GM10248 (cell line): ENCODE measurements at places on chromosomes 4 and X.

GRCh38 chr4:55069248-55069647 is 56.1 kb downstream of the KDR start:
- no peak for DNase-seq

DNA sequence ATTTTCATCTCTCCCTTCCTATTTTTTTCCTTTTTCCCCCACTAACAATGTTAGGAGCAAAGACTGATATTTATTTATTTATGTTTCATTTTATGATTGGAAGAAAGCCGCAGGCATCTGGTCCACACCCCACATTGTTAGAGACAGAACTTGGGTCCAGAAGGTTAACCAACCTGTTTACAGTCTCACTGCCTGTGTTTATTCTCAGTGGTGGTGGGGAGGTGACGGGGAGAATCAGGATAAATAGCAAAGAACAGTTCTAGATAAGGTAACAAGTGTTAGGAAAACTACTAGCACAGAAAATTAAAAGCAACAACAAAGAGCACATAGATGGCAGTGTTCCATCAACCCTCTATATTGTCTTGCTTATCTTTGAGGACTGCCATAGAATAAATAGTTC is 301.7 kb upstream of the DIPK2B start:
- DNase-seq = no peak

GRCh38 chr4:101175896-101176676 is 171.2 kb downstream of the PPP3CA start:
- no peak for DNase-seq

GRCh38 chrX:15675490-15675921 is 10.9 kb upstream of the CLTRN start:
- peak; percentile 82 for DNase-seq

GRCh38 chrX:72045552-72046277 is 86.0 kb downstream of the RTL5 start:
- DNase-seq = no peak

GRCh38 chr4:60133375-60133774 is 1066.8 kb upstream of the ADGRL3 start:
- no peak for DNase-seq

DNA sequence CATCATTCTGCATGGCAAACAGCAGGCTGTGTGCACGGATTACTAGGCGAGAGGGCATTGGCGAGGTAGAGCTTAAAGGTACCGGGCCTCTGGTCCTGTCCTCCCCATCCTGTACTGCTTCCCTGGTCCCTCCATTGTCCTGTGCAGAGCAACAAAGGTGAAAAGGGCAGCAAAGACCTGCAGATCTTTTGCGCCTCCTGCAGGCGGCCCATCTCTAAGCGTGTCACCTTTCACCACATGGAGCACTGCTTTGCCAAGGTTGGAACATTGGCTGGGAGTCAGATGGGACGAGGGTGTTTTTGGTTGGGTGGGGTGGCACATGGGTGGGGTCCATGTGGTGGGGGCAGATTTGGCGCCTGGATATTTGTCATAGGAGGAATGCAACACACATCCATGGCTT is 64.7 kb upstream of the UXT start:
- peak; percentile 10 for DNase-seq

- peak; percentile 8 for DNase-seq
Measured at GRCh38 chr4:54539500-54540029, 118.2 kb upstream of the KIT start.

DNA sequence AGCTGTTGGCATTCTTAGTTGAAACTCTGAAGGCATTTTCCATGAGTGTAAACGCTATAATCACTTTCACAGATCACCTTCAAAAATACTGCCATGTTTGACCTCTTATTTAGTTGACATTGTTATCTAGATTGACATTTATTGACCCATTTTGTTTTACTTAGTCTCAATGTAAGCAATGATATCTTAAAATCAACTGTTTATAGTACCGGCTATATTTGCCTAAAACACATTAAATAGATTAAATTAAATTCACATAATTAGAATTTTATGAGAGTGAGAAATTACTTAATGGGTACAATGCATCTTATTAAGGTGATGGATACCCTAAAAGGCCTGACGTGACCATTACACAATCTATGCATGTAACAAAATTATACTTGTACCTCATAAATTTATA is 517.7 kb upstream of the FTHL17 start:
- DNase-seq = no peak

DNA sequence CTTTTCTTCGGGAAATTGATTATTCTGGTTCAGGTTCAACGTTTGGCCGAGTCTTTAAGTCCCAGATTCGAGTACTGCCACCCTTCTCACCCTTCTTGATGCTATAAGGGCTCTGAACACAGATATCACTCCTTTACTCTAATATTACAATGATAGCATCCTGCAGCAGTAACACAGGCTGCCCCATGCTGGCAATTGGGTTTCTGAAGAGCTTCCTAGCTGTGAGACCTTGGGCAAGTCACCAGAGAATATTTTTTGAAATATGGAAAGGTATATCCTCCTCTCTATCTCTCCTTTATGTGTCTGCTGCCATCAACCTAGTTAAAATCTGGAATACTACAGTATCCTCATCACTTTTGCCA is 297 bp upstream of the MTMR8 start:
- DNase-seq = no peak

DNA sequence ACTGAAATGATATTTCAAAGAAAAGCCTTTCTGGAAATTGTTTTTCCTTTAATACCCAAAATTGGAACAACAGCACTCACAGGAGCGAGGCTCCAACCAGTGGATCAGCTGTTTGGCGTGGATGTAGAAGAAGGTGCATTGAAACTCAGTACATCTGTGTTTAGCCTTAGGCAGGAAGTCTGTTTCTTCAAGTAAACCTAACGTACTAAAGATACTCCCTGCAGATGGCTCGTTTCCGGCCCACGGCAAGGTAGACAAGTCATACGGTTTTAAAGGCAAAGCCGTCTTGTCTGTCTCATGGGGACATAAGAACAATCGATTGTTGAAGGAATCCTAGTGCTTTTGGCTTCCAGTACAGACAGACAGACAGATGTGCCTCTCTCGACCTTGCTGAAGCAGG is 50.0 kb upstream of the CLCN4 start:
- DNase-seq = no peak

- DNase-seq = no peak
Measured at GRCh38 chr4:24114919-24115500, 225.2 kb upstream of the PPARGC1A start.

DNA sequence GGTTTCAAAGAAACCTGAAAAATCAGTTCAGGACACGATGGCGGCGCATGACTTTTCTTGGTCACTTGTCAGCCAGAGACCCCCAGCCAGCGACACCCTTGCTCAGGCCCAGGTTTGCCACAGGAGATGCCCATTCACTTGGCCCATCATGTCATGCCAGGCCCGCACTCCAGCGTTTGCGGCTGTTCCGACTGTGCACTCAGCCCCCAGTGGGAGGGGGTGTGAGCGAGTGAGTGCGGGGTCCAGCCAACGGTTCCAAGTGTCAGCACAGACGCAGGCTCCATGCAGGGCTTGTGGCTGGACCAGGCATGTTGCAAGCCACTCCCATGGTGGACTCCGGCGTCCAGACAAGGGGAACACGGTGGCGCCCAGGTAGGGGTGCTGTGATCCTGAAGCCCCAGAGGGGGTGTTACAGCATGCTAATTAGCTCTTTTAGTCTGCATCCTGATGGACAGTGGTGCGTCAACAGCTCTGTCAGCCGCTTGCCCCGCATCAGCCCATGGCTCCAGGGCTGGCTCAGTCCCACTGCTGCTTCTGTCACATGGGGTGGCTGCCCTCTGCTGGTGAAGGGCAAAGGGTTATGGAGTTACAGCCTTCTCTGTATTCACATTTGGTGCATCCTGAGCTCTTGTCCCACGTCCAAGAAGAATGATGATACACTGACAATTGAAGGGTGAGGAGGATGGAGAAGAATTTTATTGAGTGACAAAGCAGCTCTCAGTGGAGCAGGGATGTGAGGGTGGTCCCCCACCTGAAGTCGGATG is 3.7 kb upstream of the MAEA start:
- no peak for DNase-seq

DNA sequence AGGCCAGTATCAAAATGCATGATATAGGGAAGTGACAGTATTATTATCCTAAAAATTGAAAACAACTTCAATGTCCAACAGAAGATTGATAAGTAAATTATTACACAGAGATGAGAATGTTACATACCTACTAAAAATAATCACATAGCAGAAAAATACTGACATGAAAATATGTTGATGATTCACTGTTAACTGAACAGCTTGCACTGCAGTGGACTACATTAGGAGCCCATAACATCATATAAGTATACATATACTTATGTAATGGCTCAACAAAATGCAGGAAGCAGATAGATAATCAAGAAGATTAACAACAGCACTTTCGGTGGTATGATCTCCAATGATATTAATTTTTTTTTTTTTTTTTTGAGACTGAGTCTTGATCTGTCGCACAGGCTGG is 7.1 kb downstream of the CLOCK start:
- no peak for DNase-seq

DNA sequence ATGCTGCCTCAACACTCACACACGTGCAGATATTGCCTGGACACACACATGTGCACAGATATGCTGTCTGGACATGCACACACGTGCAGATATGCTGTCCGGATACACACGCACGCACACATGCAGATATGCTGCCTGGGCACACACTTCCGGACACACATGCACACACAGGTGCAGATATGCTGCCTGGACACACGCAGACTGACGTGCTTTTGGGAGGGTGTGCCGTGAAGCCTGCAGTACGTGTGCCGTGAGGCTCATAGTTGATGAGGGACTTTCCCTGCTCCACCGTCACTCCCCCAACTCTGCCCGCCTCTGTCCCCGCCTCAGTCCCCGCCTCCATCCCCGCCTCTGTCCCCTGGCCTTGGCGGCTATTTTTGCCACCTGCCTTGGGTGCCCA is 14.7 kb downstream of the FGFRL1 start:
- peak; percentile 90 for DNase-seq

- DNase-seq = no peak
Measured at GRCh38 chr4:163988865-163989264, 494.4 kb downstream of the TMA16 start.

GRCh38 chr4:1400191-1400805 is 5.9 kb downstream of the NKX1-1 start:
- no peak for DNase-seq

GRCh38 chr4:111113591-111113990 is 490.7 kb upstream of the PITX2 start:
- no peak for DNase-seq

DNA sequence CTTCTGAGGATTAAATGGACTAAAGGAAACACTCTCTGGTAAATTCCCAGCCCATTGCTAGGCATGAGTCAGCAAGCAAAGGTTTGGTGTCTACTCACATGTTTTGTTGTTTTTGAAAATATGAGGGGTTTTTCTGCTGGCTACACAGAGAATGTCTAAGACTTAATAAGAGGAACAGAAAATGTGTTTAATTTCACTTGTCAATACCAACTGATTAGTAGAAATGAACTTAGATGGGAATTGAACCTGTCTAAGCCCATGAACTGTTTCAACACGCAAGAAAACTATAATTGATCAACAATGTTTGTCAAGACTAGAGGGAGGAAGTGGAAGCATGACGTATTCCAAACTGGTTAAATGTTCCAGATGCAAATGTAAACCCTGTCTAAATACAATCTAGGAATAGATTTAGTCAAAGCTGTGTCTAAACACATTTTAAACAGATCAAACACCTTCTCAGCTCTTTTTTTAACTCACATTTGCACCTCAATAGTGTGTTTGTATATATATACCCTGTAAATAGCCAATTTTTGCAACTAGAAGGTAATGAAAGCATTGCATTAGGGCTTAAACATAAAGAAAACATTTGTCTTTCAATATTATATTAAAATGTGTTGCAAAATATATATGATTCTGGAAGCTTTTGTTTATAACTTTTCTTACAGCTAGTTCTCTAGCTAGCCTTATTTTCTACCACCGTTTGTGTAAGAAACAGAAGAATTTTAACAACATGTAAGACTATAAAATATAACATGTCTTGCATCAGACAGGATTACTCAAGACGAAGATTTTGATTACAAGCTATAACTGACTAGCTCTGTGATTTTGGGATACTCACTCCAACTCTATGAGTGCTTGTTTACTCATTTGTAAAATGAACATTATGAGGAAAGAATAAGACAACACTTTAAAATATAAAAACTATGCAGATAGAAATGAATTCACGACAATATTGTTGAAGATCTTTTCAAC is 607.8 kb downstream of the FSTL5 start:
- peak; percentile 11 for DNase-seq

DNA sequence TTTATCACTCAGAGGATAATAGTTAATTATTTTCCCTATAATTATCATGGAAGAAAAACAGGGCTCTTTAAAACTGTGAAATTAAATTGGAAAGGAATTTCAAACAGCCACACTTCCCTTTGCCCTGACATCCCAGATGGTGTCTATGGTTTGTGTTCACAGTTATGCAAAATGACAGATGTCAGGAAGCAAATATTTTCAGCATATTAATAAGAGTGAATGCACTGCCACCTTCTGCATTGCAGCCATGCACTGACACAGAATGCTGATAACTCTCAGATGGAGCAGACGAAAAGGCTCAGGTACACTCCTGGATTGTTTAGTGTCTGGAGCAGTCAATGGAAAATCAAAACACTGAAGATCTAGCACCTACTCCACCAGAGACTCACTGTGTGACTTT is 57.6 kb downstream of the RWDD4 start:
- no peak for DNase-seq

DNA sequence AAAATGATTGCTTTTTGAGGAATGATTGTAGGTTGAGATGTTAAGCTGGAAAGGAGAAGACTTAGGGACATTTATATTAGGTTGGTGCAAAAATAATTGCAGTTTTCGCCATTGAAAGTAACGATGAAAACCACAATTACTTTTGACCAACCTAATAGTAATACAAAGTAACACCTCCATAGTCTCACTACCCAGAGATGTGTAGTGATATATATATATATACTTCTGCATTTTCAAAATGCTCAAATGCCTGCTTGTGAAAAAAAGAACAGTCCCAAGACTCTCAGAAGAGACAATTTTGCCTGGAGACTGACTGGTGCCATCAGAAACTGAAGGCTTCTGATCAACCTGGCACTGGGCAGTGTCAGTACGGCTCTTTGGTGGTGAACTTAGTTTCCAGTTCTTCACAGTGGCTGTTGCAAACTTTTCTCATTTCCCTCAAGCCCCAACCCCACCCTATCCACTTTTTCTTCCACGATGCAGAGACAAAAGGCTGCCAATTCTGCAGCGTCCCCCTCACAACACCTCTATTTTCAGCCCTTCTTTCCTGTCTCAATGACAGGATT is 35.1 kb upstream of the TAPT1 start:
- DNase-seq = no peak

GRCh38 chr4:183072176-183072575 is 26.9 kb upstream of the WWC2 start:
- no peak for DNase-seq

GRCh38 chr4:96833831-96834230 is 993.9 kb downstream of the PDHA2 start:
- no peak for DNase-seq

- no peak for DNase-seq
Measured at GRCh38 chr4:121015421-121015820, 56.9 kb downstream of the NDNF start.

- DNase-seq = no peak
Measured at GRCh38 chr4:99735822-99736221, 78.2 kb upstream of the C4orf54 start.

GRCh38 chr4:185246453-185246852 is 37.1 kb downstream of the SNX25 start:
- DNase-seq = no peak
